ENCODE measurements at places on chromosomes 13 and 19. TPM values are rescaled to one million over a fixed set of nuclear protein-coding genes. Genes with fewer than 3 reads are reported as not detected.

The C19orf67 gene
- not detected for total RNA-seq

The SGTA gene
- total RNA-seq = 75.4 TPM

The KIRREL2 gene
- 2.4 TPM for total RNA-seq

The PLIN5 gene
- total RNA-seq = 1.2 TPM

The FFAR1 gene
- not detected for total RNA-seq

The CACNG8 gene
- 0.02 TPM for total RNA-seq

The NMRK2 gene
- total RNA-seq = 1.1 TPM

The GFY gene
- 0.09 TPM for total RNA-seq

DNA sequence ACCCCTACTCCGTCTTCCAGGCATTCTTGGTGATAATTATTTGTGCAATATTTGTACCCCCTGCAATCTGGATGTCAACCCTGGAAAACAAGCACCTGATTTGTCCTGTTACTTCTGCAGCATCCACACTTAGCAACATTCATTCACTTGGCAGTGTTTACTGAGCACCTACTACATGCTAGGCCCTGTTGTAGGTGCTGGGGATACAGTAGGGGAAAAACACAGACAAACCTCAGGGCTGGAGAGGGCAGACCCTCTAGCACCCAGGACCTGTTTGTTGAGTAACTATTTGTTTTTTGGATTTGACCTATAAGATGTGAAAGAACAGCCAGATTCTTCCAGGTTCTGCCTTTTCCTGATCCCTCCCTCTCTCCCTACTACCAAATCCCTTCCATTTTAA lies 9.5 kb downstream of the NECTIN2 start:
- no peak for DNase-seq

DNA sequence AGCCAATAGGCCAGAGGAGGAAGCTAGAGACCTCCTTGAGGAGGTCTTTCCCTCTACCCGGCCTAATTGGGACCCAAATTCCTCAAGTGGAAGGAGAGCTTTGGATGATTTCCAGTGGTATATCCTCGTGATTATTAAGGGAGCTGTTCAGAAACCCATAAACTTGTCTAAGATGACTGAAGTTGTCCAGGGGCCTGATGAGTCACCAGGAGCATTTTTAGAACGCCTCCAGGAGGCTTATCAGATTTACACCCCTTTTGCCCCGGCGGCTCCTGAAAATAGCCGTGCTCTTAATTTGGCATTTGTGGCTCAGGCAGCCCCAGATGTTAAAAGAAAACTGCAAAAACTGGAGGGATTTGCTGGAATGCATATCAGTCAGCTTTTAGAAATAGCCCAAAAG lies 198.1 kb downstream of the ZNF486 start:
- DNase-seq = no peak

DNA sequence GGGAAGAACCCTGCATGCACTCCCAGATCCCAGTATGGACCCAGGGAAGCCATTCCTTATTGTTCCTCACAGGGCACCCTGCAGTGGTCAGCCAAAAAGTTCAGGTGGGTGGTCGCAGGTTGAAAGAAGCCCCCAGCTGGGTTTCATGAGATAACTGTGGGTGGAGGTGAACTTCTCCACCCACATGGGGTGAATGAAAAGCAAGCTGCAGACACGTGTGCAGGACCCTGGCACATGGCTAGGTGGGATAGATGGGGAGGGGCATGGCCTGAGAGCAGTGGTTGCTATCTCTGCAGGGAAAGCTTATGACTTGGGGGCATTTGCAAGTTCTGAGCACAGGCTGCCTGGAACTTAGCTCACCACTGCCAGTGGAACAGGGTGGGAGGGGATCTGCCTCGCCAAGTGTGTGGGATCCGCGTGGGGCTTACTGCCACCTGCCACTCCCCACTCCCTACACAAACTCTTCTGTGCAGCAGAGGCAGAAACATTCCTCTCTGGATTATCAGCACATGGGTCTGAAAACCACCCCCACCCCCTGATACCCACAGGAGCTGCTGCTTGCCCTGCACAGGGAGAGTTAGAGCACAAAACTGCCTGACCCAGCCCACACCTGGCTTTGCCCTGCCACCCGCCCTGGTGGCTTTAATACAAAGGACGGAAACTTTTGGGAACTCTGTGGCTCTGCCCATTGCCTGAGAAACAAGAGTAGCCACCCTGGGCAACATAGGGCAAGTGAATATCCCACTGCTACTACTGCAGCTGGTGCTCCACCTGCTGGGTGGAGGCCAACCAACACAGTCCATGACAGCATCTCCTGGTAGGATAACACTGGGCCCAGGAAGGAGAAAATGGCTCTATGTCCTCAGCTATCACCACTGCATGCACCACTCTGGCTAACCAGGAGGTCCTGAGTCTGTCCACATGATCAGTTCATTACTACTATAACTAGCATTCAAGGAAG lies 24.4 kb downstream of the PLA2G4C start:
- no peak for DNase-seq

DNA sequence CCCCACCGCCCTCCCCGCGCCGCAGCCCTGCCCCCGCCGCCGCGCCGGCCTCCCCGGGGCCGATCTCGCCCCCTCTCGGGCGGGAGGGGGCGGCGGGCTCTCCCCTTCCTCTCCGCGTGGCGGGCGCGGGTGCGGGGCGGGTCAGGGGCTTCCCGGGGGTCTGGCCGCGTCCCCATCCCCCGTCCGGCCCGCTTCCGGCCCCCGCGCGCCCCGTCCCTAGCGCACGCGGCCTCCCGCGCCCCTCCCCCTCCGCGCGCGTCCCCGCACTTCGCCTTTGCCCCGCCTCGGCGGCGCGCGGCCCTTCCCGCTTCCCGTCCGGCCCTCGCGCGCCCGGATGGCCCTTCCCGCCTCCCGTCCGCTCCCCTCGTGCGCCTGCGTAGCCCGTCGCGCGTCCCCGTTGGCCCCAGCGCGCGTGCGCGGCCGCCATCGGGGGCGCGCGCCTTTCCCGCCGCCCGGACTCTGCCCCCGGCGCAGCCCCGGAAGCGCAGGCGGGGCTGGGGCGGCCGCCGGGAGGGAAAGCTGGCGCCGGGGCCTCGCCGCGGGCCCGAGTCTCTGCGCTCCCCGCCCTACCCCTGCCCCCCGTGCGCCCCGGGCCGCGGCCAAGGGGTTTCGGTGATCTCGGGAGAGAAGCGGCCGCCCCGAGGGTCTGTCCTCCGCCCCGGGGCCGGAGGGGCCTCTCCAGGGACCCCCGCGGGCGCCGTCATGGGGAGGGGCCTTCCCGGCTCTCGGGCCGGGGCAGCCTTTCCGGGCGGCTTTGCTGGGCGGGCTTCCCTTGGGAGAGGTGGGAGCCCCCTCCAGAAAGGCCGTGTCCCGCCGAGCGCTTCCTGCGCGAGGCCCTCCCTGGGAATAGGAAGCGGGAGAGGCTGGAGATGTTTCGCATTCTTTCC lies 519 bp downstream of the PTBP1 start:
- peak; percentile 96 for DNase-seq

DNA sequence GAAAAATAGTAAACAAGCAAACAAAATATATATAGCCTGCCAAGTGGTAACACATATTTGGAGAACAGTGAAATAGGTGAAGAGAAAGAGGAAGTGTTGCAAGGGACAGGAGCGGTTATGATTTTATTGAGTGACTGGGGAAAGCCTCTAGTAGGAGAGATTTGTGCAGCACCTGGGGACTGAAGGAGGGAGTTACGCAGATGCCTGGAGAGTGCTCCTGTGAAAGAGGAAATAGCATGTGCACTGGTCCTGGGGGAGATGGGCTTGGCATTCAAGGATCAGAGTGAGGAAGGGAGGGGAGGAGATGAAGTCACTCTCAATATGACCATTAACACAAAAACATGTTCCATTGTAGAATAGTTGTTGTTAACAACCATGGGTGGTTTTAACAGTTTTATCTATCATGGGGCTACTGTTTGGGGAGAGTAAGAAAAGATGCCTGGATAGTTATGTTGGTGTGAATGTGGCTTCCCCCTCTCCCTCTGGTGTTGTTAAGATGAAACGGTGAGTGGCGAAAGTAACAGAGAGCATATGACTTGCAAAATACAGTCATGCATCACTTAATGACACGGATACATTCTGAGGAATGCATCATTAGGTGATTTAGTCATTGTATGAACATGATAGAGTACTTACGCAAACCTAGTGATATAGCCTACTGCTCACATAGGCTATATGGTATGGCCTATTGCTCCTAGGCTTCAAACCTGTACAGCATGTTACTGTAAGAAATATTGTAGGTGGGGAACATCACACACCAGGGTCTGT lies 251.7 kb upstream of the ARGLU1 start:
- DNase-seq = no peak

- no peak for DNase-seq
Observed at GRCh38 chr13:40637643-40638042, 28.8 kb downstream of the FOXO1 start.

All from neural progenitor cell (in vitro differentiated cells).